NCI-H2107 (cell line): ENCODE measurements at places on chromosomes 2 and 18.

- DNase-seq: no peak
These were observed 9.3 kb downstream of the CD28 start for GRCh38 chr2:203715744-203716143.

DNA sequence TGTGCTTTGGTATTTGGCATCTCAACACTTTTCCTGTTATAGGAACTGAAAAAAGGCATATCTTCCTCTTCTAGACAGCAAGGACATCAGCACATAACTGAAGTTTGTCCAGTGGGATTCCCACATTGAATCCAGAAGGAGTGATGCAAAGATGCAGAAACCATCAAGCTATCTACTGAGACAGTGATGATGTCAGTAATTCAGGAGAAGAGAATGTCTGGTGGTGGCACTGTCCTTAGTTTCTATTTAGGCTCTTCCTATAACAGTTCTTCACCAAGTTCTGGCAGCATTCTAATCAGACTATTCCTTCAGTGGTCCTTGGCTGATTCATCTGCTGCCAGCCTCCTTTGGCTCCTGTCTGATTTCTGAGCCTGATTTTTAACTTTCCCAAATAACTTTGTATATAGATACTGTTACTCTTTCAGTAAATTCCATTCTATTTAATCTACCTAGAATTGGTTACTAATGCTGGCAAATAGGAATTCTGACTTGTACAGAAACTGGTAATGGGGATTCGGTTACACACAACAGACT lies 56.6 kb upstream of the AGPS start:
- DNase-seq: no peak

GRCh38 chr2:62217421-62217820 lies 21.5 kb downstream of the B3GNT2 start:
- no peak for DNase-seq

DNA sequence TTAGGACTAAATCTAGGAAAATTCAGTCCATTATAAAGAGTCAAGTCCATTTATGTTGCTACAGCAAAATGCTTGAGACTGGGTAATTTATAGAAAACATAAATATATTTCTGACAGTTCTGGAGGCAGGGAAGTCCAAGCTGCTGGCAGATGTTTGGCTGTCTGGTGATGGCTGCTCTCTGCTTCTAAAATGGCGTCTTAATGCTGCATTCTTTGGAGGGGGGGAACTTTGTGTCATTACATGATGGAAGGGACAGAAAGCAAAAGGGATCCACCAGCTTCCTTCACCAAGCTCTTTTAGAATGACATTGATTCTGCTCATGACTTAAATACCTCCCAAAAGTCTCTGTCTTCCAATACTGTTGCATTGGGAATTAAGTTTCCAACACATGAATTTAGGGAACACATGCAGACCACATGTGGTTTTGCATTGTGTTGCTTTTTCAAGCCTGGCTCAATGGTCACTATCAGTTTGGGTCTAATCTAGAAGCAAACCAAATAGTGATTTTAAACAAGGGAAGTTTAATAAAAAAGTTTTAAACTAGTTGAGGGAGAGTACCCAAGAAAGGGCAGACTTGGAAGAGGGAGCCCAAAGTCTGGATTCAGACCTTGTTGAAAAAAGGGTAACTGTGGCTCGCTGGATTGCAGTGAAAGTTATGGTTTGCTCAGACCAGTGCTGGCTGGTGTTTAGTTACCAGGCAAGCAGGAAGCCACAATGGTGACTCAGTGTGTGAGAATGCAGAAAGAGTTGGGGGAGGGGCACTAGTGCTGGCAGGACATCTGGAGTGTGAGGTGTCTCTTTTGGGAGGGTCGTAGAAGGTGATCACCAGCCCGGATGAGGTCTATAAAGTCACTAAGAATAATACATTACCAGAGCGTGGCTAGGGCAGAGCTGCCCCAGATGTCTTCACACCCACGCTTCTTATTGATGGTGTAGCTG lies 30.8 kb downstream of the C18orf54 start:
- no peak for DNase-seq

DNA sequence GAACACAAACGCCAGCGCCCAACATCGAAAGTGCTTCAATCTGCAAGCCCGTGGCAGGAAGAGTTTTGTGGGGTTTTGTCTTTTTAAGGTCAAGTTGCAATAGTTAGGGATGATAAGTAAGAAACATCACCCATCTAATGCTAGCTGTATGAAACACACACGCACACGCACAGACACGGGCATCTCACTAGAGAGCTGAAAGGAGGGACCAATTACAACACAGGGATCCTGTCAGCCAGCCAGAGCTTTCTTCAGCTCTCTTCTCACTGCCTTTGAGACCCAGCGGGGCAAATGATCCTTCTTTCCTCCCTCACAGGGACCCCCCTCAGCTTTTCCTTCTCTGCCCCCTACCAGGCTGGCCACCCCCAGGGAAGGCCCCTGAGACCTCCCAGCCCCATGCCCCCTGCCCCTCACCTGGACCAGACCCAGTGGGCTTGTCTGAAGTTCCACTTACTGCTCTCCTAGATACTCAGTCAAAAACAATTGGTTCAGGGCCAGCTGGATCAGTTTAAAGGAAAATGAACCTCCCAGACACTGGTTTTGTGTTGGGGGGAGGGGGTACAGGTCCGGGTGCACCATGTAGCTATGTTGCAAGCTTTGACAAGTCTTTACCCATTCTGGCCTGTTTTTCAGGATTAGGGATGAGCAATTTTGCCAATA lies 17.9 kb downstream of the CYP26B1 start:
- no peak for DNase-seq

DNA sequence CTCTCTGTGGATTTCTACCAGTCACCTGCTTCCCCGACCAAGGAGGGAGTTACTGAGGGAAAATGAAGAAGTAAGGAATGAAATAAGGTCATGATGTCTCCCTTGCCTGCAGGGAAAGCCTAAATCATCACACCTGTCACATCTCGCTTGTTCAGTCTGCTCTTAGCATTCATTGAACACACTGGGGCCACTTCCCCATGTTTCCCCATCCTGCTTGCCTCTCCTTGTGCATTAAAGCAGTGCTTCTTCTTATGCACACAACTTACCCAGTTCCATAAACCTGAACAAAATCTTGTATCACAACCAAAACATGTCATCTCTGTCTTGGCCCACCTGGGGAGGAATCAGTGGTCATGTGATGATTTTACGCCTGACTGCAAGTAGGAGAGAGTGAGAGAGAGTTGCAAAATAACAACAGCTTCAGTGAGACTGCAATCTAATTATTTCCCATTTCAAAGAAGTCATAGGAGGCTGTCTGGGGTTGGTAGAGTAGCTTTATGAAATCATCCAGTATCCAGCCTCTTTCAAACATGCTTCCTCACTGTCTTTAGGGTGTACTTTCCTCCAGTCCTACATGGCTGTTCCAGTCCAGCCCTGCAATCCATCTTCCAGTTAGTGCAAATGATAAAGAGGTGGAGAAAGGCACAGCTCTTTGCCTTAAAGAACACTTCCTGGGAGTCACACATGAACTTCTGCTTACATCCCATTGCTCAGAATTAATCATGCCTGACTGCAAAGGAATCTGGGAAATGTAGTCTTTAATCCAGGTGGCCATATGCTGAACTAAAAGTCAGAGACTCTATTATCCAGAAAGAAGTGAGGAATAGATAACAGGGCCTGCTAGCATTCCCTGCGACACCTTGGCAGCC lies 220.1 kb downstream of the HAUS1 start:
- DNase-seq: peak; percentile 38

DNA sequence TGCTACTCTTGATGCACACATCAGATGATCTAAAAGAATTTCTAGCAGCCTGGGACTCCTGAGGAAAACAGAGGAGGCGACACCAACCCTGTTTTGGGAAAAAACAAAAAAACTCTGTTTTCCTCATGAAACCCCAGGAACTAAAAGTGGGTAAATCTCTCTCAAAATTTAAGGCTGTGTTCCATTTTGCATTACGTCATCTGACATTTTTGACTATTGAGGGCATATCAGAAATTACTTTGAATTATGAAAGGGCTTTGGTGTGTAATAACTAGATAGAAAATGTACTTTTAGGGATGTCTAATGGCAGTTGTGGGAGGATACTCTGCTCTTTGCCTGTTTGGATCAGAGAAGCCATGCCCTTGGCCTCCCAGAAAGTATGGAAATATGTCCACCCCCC lies 963.0 kb downstream of the CNTNAP5 start:
- DNase-seq: no peak

DNA sequence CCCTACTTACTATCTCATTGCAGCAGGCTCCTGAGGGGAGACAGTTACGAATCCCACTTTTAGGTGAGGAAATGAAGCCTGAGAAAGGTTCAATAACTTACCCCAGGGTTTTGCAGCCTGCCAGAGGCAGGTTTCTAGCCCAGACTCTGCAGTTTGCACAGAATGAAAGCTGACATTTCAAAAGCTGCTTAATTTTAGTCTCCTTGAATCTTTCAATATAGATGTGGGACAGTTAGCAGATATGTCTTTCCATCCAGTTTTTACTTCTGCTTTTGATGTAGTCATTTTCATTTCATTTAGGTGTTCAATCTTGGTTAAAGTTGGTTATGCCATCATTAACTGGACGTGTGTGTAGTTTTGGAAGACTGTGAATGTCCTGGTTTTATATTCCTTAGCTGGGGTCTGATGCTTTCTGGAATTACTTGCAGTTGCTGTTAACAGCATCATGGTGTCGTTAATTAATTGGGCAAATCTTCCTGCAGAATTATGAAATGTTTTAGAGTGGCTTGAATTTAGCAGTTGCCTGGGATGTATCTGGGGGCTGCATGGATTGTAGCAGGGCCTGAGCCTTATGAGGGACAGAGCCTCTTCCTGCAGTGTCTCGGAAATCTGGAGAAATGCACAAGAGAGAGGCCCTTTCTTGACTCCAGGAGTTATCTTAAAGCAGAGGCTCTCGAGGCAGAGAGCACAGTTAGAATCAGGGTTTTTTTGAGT lies 100.8 kb downstream of the ZNF532 start:
- DNase-seq: no peak

DNA sequence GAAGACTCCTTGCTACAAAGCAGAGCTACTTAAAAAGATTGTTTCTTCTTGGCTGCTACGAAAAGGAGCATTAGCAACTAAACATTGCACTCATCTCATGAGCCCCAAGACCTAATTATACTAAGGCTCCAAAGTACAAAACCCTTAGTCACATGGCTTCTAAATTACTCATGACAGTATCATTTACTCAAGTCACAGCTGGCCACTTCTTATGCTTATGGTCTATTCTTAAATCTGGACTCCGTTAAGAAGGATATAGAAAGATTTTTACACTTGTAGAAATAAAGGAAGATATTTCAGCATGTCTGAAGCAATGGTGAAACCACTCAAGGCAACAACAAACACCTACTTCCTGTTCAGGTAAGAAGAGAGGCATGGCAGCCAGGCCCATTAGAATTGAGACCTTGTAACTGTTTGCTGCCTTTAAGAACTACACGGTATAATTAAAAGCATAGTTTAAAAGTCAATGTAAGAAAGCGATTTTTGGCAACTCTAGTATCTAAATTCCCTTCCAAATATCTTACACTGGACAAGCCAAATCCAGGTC lies 12.7 kb downstream of the ANKRD44 start:
- no peak for DNase-seq

DNA sequence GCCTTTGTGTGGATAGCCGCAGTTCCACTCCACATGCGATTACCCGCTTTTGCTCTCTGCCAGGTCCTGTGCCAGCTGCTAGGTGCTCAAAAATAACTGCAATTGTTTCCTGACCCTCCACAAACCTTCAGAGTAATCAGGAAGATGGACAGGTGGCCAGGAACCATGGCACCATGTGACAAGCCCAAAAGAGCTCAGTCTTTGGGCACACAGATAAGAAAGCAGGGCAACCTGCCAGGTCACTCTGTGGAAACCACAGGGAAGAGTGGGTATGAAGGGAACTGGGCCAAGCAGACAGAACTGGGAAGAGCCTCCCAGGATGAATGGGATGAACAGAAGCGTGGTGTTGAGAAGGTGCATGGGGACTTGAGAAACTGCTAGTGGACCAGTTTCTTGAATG lies 79.4 kb upstream of the AGAP1 start:
- DNase-seq: peak; percentile 73

GRCh38 chr2:205473791-205474190 lies 208.5 kb upstream of the NRP2 start:
- no peak for DNase-seq

DNA sequence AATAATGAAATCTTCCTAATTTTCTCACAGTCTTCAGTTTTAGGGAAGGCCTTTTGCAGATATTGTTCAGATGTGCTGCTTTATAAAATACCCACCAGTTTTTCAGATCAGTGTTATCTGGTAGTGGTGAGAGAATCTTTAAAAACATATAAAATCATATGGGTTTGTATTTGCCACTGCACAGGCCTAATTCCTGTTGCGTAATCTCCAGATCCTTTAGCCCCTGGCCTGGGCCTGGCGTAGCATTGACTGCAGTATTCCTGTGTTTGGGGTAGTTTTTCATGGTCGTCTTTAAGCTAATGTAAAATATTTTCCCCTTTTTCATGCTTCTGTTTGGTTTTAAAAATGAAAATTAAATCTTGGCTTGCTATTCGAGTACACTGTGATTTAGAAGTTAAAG lies 43.2 kb downstream of the TSHZ1 start:
- no peak for DNase-seq

DNA sequence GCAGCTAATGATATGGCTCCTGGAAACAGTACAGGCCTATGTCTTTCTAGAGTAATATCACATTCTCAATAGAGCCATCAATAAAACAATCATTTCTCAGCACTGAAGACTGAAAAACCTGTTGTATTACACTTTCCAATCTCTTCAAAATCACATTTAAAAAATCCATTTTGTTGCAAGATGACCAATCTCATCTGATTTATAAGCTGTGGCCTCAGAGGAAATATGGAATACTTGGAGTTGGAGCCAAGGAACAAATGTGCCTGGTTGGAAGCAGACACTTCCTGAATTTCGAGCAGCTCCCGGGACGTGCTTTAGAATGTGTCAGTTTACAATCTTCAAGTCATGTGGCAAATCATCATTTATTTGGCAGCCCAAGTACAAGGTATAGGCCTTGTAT lies 114.5 kb downstream of the ADCYAP1 start:
- DNase-seq: no peak

DNA sequence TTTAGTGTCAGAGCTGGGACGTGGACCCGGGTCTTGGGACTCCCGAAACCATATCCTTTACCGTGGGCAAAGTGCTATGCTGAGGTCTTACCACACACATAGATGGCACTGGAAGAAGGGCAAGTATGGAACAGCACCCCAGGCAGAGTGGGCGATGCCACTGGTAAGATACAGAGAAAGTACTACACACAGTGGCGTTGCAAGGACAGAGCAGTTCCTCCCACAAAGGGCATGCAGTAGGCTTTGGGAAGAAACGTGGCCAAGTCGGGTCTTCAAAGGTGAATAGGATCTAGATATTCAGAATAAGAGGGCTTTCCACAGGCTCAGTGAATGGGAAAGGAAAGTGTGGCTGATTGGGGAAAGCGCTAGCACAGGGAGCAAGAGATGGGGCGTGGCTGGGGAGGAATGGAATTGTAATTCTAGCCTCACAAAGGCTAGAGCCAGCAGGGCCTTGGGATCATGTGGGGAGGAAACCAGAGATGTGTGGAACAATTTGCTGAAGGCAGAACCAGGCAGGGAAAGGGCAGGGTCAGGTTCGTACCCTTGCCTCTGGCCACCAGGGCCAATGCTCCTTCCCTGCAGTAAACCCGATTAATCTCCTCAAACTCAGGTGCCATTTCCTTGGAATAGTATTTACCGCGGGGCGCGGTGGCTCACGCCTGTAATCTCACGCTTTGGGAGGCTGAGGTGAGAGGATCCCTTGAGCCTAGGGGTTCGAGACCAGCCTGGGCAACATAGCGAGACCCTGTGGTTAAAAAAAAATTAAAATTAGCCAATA lies 36.0 kb downstream of the PCBP1 start:
- peak; percentile 35 for DNase-seq

GRCh38 chr2:116820986-116821385 lies 993.5 kb upstream of the DDX18 start:
- no peak for DNase-seq
